NB4 (cell line): ENCODE measurements at places on chromosomes 12 and 14.
A peak's percentile ranks its signal among the peaks of the same experiment; 100 is the strongest.

- no peak for DNase-seq
These were observed 292.0 kb downstream of the RPAP3 start for GRCh38 chr12:47413806-47414205.

DNA sequence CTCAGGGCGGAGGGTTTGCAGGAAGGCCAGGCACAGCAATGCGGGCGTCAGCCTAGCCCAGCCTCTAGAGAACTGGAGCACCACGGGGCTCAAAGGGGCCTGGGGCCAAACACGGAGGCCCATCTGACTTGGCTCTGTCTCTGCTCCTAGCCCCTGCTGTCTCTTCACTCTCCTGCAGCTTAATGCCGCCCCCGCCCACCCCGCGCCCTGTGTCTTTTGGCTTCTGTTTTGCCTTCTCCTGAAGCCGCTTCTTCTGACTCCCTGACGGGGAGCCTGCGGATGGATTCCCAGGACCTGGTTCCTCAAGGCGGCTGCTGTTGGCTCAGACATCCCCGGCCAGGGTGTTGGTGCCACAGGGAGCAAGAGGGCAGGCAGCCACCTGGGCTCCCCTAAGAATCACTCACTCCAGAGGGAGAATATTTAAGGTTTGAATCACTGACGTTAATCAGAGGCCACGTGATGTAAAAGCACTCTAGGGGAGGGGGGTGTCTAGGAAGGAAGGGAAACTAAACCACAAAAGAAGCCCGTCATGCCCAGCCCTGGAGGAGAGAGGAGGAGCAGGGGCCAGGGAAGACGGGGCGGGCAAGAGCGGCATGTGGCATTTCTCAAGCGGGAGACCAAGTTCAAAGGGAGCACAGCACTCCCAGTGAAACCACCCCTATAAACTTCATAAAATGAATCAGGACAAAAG lies 36.9 kb upstream of the PRMT8 start:
- no peak for DNase-seq

- no peak for DNase-seq
These were observed 85.0 kb downstream of the PAPOLA start for GRCh38 chr14:96586921-96587822.

- no peak for DNase-seq
These were observed 2.1 kb upstream of the TUBA1A start for GRCh38 chr12:49190974-49191373.

- DNase-seq: no peak
These were observed 26.2 kb upstream of the MANSC4 start for GRCh38 chr12:27806259-27806658.

DNA sequence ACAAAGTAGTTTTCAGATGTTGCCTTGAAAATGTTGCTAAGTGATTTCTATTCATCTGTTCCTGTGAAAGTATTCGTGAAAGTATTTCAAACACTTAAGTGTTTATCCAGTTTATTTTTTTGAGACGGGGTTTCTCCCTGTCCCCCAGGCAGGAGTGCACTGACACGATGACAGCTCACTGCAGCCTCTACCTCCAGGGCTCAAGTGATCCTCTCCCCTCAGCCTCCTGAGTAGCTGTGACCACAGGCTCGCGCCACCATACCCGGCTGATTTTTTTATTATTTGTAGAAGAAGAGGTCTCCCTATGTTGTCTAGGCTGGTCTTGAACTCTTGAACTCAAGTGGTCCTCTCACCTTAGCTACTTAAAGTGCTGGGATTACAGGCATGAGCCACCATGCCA lies 1.7 kb downstream of the ZDHHC17 start:
- DNase-seq: no peak

GRCh38 chr14:51619561-51619960 lies 32.1 kb upstream of the FRMD6 start:
- no peak for DNase-seq

DNA sequence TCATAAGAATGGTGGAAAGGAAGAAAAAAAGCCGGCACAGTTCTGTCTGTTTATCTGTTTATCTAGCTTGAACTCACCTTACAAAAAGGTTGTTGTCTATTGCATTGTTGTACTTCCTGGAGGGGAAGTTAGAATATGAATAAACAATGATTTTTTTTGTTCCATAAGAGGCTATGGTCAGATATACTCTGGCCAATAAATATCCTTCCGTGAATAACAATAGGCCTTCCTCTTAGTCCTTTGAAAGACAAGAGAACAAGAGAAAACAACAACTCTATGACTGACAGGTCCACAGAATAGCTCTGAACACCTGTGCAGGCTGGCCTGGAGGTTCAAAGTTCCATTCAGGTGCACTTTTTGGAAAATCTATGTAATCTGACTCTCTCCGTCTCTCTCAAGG lies 192.8 kb upstream of the KRR1 start:
- DNase-seq: no peak

DNA sequence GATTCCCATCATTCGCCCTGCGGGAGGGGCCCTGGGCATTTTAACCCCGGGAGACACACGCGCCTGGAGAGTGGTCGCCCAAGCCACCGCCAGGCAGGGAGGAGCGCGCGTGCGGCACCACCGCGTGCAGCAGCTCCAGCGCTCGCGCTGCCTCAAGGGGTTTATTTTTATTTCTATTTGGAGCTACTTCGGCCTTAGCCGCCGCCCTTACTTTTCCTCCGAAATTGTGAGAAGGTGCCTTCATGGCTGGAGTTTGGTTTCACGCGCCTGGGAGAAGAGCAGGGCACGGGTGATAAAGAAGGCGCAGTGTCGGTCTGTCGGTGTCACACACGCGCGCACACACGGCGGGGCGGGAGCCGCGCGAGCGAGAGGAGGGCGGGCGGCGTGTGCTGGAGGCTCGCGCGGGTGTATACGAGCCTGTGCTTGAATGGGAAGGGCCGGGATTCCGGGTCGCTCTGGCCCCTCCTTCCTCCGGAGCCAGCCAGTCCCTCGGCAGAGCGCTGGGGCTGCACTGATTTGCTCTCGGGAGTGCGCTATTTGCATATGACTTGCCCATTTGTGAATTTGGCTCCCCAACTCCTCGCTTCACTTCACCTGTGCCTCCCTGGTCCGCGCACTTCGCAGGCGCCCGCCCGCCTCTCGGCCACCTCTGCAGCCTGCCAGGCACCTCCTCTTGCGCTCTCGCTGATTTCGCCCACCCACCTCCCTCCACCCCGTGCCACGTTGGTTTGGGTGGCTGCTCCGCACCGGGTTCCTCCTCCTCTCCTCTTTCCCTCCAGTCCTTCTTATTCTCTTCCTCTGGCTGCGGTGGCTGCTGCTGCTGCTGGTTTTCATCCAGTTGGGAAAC lies 932.3 kb downstream of the DIO2 start:
- DNase-seq: no peak

DNA sequence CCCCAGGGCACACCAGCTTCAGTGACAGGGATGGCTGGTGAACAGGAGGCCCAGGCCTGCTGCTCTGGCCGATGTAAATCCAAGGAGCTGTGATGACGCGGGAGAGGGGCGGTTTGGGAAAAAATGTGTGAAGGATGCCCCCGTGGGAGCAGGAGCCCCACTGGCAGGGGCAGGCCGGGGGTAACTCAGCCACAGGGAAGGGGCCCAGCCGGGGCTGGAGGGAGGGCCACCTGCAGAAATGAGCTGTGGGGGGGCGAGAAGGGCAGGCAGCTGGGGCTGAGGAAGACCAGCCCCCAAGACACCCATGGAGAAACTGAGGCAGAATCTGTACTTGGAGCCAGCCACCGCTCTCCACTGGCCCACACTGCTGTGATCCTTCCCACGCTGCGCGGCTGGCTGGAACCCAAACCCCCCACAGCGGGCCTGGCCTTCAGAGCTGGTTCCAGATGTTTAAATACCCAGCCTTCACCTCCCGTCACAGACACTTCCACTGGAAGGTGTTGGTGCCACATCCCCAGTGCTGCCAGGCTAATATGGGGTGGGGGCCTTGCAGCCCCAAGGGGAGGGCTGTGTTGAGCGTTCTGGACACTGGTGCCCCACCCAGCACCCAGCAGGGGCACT lies 28.5 kb upstream of the ANKRD9 start:
- DNase-seq: no peak

- DNase-seq: no peak
These were observed 309.0 kb upstream of the AMIGO2 start for GRCh38 chr12:47388712-47389111.

- DNase-seq: no peak
These were observed 457.7 kb upstream of the PDE3A start for GRCh38 chr12:19910681-19911080.

- DNase-seq: no peak
These were observed 113.0 kb downstream of the ADCK1 start for GRCh38 chr14:77912754-77913556.

GRCh38 chr12:49277466-49277865 lies 12.6 kb downstream of the TUBA1C start:
- DNase-seq: no peak

DNA sequence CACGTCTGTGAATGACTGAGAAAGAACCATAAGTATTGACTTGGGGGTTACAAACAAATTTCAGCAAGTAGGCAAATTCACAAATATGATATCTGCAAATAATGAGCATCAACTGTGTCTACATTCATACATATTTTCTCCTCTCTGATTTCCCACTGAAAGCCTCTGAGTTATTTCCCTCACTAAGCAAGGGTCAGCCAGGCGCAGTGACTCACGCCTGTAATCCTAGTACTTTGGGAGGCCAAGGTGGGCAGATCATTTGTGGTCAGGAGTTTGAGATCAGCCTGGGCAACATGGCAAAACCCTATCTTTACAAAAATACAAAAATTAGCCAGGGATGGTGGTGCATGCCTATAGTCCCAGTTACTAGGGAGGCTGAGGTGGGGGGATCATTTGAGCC lies 80.8 kb downstream of the SLC25A21 start:
- no peak for DNase-seq

DNA sequence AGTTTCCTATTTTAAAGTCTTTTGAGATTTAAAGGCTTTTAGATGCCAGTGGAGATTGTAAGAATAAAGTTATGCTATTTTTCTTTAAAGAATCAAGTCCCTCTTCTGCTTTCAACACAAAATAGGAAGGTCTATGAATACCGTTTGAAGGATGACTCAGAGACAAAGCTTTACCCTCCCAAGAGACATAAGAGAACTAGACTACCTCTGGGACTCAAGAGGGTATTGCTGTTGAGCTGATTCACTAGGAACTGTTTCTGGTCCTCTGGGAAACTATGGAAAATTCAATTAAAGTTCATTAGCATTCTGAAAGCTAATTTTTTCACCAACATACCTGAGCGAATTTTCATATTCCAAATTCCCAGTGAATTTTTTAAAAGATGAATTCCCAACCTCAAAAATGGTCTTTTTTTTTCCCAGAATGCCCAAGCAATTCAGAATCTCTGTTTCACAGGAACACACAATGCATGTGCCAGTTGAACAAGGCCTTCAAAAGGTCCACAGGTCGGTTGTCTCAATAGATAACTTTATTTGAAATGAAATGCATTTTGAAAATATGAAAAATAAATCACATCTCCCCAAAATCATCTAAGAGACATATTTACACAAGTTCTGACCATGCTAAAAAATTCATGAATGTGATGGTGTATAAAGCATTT lies 6.5 kb downstream of the PHLDA1 start:
- DNase-seq: peak; percentile 90

- DNase-seq: no peak
These were observed 162.0 kb downstream of the IPO8 start for GRCh38 chr12:30533558-30534265.

DNA sequence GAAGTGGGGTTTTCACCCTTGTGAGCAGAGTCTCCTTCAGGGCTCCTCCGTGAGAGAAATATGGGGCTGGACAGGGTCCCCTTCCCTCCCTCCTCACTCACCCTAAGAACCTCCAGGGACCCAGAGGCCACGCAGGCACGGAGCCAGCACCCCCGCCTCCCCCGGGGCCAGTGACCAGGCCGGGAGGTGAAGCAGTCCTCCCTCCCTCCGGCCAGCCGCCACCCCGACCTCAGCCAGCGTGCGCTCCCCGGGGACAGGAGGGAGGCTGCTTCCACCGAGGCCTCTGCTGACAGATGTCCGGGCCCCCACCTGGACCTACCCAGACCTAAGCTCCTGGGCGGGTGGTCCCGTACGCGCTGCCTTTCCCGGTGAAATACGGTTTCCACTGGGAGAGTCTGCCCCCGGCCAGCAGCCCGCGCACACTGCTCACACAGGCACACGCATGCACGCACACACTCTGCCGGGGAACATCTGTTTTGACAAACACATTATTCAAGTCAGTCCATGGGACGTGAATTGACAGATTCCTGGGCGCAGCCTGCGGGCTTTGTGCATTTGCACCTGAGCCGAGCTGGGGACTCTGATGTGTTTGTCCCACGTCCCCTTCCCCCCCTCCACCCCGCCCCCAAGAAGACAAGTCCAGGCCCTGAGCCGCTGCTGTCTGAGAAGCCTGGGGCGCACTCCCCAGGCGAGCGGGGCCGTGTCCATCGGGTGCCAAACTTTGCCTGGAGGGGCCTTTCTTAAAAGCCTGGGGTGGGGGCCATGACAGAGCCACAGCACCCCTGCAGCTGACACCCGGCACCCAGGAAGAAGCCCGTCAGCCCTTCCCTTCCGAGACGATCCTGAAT lies 725 bp downstream of the RIMBP2 start:
- no peak for DNase-seq

DNA sequence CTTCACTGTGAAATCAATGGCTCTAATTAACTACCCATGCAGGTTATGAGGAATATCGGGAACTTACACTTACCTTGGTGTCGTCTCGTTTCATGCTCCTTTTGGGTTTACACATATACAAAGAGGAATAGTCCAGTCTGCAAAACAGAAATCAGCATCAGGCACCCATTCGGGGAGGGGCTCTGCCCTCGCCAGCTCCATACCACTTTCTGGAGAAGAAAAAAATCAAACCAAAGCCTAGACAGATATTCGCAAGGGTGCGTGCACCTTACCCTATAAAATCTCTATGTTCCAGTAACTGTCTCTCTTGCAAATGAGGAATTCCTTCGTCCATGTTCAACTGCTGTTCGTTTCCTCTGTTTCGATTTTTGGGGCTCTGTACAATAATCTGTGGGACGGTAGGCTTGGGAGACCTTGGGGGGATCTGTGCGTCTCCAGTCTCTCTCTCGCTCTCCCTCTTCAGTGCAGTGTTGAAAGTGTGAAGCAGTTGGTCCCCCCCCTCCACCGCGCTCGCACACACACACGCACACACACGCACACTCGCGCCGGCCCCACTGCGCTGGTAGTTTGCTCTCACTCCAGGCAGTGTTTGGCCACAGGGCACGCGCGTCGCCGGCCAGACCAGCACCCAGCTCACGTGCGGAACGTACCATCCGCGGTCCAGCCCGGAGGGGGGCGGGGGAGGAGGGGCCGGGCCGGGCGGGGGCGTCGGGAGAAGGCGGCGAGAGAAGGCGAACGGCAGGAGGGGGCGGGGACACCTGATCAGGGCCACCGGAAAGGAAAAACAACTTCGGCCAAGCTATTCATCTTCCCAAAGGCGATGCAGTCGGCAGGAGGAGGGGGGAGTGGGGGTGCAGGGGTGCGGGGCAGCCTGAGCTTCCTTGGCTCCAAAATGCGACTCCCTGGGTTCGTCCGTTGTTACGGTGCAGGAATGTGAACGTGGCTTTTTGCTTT lies at the start of gene BHLHE41:
Gene BHLHE41 (minus strand): TSS at position 592 of the 954 bp plus-strand sequence. CDS start 258 bp downstream, at position 334.
- peak; percentile 79 for DNase-seq

- no peak for DNase-seq
These were observed 60.3 kb downstream of the AVPR1A start for GRCh38 chr12:63090716-63091115.
